Activated CD4-positive, alpha-beta T cell treated with anti-CD3 and anti-CD28 coated beads for 4 hours (primary cell): ENCODE measurements at places on chromosomes 16 and 17.

GRCh38 chr16:13453938-13454553, 465.9 kb upstream of the ERCC4 start:
- no peak for DNase-seq

GRCh38 chr16:68785715-68786114, 48.6 kb downstream of the CDH1 start:
- no peak for DNase-seq

- DNase-seq, result no peak
These were observed 2.8 kb upstream of the SHISA9 start for GRCh38 chr16:12898551-12898950.

DNA sequence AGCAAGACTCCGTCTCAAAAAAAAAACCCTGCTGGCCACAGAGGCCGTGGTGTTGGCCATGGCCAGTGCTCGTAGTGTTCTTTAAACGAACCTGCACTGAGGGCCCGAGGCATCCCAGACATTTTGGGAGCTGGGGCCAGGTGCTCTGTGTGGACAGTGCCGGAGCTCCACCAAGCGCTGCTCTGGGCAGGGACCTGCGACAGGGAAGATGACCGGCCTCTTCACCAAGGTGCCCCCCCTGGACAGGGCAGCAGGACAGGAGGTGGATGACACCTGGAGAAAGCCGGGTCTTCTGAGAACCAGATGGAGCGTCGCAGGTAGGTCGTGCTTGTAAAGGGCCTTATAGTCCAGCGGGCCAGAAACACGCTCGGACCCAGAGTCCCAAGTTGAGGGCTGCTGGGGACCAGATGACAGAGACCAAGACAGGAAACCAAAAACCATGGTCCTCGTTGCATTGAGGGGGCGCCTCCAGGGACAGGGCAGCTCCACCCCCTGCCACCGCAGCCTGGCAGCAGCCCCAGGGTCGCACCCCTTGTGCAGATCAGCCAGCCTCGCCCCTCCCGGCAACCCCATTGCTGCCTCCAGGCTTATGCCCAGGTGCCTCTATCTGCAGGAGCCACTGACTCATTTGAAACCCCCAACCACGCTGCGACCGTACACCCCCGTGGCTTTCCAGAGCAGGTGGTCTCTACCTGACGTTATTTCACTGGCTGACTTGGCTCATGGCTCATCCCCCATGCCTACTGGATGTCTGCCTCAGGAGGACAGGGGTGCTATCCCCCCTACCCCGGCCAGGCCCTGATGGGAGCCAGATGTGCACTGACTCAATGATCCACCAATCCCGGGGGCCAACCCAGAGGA, 4.2 kb upstream of the NTN3 start:
- no peak for DNase-seq

GRCh38 chr17:17052462-17053221, 10.4 kb downstream of the MPRIP start:
- no peak for DNase-seq

DNA sequence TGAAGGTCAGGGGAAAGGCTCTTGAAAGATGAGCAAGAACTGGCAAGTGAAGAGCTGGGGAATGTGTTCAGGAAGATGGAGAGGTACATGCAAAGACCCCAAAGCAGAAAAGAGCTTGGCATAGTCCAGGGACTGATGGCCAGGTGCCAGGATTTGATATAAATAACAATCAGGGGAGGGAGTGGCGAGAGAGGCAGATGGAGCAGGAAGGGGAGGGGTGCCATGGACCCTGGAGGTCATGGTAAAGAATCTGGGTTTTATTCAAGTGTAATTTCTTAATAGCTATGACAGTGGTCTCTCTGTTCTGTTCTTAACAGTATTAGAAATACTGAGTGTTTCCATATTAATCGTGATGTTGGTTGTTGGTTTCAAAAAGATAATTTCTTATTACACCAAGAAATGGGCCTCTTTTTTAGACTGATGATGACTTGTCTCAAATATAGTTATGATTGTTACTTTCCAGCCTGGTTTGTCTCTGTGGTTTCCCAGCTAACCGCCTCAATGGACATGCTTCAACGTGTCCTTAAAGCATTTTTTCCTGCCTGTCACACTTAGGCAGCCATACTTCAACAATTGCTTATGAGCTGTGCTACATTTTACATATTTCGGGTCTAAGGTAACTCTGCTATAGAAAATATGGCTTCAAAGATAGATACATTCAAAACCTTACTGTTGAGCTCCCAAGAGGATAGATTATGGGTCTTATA, 49.4 kb downstream of the MYH10 start:
- DNase-seq, result no peak

DNA sequence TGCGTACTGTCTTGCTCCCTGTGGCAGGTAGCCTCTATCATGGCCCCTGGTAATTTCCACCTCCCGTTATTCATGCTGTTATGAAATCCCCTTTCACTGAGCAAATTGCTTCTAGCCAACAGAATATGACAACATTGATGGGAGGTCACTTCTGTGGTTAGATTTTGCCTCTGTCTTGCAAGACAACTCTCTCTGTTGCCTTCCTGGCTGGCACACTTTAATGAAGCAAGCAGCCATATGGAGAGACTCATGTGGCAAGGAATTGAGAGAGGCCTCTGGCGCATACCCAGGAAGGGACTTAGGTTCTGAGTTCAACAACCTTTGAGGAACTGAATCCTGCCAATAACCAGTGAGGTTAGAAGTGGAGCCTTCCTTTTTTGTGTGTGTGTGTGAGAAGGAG, 51.8 kb upstream of the GPRC5B start:
- DNase-seq, result no peak

DNA sequence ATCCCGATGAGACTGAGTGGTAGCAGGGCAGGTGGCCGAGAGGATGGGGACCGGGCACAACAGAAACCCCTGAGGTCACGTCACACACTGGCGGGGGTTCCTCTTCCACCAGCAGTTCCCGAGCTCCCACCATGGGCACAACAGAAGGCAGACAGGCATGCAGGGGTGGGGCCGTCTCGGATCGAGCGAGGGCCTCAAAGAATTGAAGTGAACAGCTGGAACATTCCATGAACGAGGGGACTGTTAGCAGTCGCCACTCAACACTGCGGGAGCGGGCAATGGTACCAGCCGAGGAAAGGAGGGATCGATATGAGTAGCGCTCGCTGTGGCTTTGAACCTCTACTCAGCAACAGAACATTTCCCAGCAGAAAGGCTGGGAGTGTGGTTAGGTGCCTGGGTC, 5.3 kb downstream of the CEP131 start:
- DNase-seq, result no peak

GRCh38 chr17:3574231-3574630, 16.6 kb upstream of the TRPV3 start:
- no peak for DNase-seq

DNA sequence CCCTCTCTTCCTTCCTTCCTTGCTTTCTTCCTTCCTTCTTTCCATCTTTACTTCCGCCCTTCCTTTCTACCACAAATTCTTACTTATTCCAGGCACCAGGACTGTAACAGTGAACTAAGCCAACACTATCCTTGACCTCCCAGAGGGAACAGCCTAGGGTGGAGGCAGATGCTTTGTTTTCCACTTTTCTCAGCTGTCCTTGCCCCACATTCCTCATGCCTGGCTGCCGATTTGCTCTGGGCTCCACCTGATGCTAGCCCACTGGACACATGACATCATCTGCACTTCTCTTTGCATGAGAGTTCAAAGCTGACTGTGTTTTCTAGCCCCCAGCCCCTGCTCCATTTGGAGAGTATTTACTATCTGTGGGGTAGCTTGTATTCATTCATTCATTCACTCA, 283.0 kb downstream of the MAF start:
- DNase-seq, result no peak

- DNase-seq, result no peak
These were observed 360.6 kb upstream of the SOX9 start for GRCh38 chr17:71760062-71760720.

GRCh38 chr17:36752096-36752888, 150.9 kb downstream of the MRM1 start:
- no peak for DNase-seq

DNA sequence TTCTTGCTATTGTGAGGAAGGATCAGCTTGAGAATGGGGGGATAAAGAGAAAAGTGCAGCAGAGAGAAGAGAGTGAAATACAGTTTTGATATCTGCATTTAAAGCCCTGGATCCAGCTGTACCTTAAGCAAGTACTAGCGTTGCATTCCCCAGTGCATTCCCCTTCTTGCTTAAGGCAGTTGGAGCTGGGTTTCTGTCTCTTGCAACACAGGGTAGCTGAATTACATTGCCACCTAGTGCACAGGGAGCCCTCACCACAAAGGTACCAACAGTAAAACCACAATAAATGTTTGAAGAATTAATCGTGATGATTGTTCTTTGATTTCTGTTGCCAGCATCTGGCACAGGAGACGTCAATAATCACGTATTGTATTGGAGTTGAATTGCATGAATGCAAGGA, 588.7 kb downstream of the RBFOX1 start:
- DNase-seq, result no peak

GRCh38 chr17:83024218-83024971, 55.0 kb upstream of the METRNL start:
- DNase-seq, result no peak

- DNase-seq, result no peak
These were observed 6.0 kb upstream of the TNFRSF13B start for GRCh38 chr17:16977932-16978331.

DNA sequence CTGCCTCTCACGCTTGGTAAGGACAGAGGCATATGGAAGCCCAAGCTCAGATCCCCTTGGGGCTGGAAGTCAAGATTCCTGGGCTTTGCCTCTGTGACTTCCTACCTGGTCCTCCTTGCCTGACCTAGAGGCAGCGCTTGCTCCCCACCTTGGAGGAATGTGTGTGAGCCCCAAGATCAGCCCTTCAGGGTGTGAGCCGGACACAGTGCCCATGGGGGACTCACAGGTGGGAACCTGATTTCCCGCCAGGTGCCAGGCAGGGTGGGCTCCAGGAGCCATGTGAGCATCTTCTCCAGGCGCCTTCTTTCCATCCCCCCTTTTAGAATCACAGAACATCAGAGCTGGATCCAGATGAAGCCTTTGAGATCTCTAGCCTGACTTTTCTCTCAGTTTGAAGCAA, 10.2 kb downstream of the CD300LG start:
- no peak for DNase-seq

- no peak for DNase-seq
These were observed 12.4 kb downstream of the CHMP1A start for GRCh38 chr16:89645122-89645521.
